ENCODE measurements at places on chromosomes 11 and 22.

- DNase-seq = peak; percentile 21
Measured at GRCh38 chr22:37273126-37273845, 9.0 kb upstream of the CYTH4 start.

GRCh38 chr22:39097098-39098020 is at the start of gene APOBEC3H:
TSS of gene APOBEC3H (plus strand) at chr22:39097244. CDS start at chr22:39100279, 3,035 bp downstream.
- DNase-seq = peak; percentile 66

DNA sequence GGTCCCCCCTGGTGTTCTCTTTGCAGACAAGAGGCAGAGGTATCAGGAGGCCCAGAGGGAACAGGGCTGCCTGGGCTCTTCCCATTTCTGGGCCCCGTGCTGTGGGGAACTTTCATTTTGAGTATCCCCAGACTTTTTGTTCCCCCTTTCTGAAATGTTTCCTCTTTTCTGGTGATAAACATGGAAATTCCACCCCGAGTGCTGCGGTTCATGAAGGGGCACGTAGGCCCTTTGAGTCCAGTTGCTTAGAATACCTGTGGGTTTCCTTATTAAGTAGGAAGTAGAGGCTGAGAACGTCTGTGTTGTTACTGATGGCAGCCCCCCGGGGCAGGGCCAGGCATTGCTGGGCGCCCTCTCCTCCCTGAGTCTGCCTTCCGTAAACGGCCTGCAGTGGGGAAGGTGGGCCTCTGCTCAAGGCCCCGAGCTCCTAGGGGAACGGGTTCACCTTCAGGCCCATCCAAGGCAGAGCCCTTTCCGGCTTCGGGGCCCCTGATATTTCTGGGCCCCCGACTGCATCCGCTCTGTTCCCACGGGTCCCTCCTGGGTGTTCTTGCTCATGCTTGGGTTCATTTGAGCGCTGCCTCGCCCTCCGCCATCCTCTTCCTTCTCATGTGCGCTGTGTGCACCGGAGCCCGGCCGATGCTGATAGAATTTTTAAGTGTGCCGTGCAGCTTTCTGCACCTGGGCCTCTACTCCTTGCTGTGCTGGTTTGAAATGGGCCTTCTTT is 12.0 kb downstream of the TBC1D22A start:
- DNase-seq = no peak

DNA sequence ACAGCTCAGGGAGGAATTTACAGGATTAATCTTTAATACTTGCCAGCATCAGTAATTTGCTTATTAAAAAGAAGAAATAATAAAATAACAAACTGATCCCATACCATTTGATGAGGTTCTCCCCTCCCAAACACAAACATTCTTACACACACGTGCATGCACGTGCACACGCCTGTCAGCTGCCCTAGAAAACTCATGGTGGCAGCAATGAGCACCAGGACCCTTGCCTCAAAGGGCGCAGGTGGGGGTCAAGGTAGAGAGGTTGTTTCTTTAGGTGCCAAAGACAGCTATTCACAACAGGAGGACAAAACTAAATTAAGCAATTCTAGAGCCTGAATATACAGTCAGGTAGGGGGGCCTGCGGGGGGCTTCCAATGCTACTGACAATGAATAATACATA is 219.3 kb downstream of the BUD13 start:
- DNase-seq = no peak

- no peak for DNase-seq
Measured at GRCh38 chr11:353179-353873, 16.0 kb upstream of the B4GALNT4 start.

DNA sequence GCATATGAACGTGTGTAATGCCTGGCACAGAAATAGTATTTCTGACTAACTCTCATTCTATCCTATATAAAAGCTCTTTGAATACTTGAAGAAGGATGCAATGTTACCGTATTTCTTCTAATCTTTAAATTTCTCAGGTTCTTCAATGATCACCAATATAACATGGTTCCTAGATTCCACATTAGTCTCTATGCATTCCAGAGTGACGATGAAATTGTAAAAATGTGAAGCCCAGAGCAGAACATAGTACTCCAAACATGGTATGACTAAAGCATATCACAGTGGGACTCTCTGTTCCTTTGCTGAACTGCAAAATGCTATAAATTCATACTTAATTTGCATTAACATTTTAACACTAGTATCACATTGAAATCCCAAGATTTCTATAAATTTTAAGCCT is 877.6 kb upstream of the CHORDC1 start:
- DNase-seq = no peak

GRCh38 chr11:13091373-13091772 is 82.3 kb downstream of the RASSF10 start:
- DNase-seq = no peak

- DNase-seq = no peak
Measured at GRCh38 chr22:17359501-17359900, 9.8 kb upstream of the CECR2 start.

GRCh38 chr11:59728154-59728553 is 14.5 kb upstream of the OR10V1 start:
- no peak for DNase-seq

DNA sequence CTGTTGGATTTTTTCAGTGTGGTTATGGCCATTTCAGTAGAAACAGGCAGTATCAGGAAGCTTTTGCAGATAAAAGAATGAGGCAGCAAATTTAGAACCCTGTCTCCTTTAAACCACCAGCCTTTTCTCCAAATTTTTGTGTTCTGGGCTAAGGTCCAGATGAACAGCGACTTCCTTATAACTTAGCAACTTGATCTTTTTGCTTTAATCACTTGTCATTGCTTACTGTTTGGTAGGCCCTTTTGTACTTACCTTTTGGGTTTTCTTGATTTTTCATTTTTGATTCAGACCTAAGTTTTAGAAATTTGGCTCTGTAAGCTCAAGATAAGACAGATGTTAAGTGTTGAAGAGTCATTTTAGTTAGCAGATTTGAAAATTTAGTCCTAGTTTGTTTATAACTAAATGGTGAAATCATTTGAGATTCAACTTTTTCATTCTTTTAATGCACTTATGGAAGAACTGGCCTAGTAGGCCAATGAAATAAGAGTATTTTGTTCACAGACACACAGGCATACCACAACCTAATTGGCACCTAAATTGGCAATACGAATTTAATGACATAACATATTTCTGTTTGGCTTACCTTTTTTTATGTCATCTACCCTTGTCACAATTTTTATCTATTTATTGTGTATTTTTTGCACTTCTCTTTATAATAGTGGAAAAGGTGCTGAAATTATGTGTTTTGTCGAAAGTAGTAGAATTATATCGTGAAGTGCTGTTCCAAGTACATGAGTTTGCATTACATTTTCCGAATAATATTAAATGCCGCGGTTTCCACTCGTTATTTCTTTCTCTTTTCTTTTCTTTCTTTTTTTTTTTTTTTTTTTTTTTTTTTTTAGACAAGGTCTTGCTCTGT is 2.1 kb downstream of the RTN3 start:
- no peak for DNase-seq

GRCh38 chr11:6824136-6824823 is 21.2 kb upstream of the OR10A5 start:
- DNase-seq = no peak

DNA sequence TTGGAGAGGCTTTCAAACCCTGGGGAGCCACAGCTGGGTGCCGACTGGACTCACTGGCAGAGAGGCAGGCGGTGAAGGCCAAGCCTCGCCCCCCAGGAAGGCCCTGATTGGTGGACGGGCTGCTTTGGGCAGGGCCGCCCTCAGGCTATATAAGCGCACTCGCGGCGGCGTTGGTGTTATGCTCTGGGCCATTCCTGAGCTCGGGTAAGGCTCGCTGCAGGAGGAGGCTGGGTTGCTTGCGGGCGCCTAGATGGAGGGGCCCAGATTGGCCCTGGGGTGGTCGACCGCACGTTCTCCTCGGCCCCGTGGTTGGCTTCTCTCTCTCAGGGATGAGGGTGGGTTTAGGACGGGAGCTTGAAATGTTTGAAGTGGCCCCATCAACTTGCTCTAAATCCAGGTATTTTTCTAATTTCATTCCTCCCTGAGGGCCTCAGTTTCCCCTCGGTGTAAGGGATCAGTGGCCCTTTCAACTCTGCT is at the start of gene SPDYC:
TSS of gene SPDYC (plus strand) at position 176 of the 477 bp plus-strand sequence. CDS start 1,125 bp downstream, outside the sequence.
- DNase-seq = no peak

DNA sequence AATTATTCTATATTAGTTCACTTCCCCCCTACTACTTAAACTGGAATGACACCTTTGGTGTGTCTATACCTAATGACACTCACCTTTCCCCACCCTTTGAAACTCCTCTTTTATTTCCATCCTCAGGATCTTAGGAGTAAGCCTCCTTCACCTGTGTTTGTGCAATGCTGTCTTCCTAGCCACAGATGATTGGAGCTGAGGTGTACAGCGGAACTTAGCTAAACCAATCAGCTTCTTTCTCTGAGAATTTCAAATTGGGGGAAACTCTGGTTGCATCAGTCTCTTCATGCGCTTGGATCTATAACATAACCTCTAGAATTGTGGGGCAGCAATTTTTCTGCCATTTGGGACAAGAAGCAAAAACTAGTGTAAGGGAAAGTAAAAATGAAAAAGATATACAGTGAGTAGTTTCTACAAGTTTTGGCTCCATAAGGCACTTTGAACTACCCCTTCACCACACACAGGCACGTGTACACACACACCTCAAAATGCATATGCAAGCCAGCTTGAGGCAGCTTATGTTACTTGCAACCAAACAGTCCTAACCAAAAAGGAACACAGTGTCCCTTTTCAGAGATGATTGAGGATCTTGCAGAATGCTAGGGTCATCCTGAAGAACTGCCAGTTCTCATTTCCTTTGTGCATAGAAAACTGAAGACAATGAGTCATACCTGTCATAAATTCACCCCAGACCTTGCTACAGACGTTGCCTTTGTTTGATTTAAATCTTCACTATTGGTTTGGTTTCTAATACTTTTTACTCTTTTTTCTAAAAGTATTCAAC is 36.0 kb upstream of the LDLRAD3 start:
- peak; percentile 38 for DNase-seq

- DNase-seq = peak; percentile 76
Measured at GRCh38 chr11:85889676-85890579, 34.7 kb downstream of the CCDC83 start.

DNA sequence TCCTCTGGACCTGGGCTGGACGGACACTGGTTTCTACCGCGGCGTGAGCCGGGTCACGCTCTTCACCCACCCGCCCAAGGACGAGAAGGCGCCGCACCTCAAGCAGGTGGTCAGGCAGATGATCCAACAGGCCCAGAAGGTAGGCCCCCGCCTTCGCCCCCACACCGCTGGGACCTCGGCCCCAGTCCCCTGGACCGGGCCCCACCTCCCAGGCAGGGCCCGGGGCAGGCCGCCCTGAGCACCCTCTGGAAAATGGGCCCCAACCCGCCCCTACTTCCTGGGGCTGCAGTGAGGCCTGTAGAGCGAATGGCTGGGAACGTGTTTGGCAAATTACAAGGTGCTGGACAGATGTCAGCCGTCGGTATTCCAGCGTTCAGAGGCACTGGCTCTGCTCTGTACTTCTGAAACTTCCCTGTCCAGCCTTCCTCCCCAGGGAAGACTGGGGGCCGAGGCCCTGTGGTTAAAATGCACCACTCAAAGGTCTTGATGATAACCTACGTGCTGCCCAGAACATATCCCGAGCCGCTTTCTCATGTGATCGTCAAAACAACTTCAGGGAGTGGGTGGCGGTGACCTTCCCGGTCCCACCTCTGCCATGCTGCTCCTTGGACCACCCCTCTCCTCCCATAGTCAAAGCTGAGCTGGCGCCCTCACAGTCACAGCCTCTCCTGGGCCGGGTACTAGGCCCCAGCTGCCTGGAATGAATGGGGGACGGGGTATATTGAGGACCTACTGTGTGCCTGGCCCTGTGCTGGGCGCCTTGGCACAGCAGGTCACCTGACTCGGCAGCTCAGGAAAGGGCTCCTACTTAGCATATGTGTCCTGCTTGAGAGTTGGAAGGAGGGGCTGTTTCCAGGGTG is 869 bp downstream of the FAM83F start:
- peak; percentile 37 for DNase-seq
